ENCODE measurements at places on chromosomes 6 and 20.

- DNase-seq, result no peak
Observed at GRCh38 chr6:83633149-83633548, 75.8 kb downstream of the SNAP91 start.

- peak; percentile 57 for DNase-seq
Observed at GRCh38 chr20:18188434-18188833, 50.8 kb downstream of the KAT14 start.

DNA sequence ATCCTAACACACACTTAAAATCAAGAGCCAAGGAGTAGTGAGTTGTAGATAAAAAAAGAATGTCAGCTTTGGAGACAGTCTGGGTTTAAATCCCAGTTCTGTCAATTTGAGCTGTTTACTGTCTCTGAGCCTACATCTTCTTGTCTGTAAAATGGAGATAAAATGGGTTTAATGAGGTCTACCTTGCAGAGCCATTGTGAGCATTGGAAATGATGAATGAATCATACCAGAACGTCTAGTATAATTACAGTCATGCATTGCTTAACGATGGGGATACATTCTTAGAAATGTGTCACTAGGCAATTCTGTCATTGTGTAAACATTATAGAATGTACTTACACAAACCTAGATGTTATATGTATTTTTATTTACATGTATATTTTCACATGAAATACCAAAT, 17.6 kb upstream of the SGK2 start:
- DNase-seq, result peak; percentile 60

- no peak for DNase-seq
Observed at GRCh38 chr20:17498641-17499040, 32.5 kb downstream of the BFSP1 start.

- no peak for DNase-seq
Observed at GRCh38 chr6:20334962-20335361, 66.7 kb upstream of the E2F3 start.

- DNase-seq, result no peak
Observed at GRCh38 chr6:130009146-130009545, 9.2 kb upstream of the L3MBTL3 start.

DNA sequence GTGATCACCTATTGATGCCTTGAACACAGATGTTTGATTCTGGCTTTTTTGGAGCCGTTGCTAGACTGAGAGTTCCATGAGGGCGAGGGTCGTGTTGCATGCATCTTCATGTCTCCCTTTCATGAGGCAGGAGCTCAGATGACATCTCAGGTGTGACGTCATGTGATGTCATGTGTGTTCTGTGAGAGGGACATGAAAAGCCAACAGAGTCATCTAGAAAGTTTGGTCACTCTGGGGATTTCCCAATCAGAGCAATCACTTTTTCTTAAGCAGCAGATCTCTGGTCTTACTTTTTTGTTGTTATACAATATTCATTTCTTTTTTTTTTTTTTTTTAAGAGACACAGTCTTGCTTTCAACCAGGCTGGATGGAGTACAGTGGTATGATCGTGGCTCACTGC, 411.8 kb downstream of the PREX1 start:
- DNase-seq, result no peak

DNA sequence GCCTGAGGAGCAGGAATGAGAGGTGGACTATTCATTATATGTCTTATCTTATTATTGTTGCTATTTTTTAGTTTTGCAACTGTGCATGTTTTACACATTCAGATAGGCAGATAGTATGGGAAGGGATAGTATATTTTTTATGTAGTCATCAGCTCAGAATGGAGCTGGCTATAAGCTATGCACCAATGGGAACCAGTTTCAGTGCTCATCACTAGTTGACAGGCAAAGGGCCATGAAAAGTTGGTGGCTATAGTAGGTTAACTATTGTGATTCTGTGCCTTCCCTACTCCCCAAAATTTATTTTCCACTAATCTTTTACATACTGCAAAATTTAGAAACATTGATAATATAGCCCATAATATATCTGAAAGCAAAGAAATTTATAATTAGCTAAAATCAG, 5.3 kb upstream of the UBD start:
- DNase-seq, result peak; percentile 33

DNA sequence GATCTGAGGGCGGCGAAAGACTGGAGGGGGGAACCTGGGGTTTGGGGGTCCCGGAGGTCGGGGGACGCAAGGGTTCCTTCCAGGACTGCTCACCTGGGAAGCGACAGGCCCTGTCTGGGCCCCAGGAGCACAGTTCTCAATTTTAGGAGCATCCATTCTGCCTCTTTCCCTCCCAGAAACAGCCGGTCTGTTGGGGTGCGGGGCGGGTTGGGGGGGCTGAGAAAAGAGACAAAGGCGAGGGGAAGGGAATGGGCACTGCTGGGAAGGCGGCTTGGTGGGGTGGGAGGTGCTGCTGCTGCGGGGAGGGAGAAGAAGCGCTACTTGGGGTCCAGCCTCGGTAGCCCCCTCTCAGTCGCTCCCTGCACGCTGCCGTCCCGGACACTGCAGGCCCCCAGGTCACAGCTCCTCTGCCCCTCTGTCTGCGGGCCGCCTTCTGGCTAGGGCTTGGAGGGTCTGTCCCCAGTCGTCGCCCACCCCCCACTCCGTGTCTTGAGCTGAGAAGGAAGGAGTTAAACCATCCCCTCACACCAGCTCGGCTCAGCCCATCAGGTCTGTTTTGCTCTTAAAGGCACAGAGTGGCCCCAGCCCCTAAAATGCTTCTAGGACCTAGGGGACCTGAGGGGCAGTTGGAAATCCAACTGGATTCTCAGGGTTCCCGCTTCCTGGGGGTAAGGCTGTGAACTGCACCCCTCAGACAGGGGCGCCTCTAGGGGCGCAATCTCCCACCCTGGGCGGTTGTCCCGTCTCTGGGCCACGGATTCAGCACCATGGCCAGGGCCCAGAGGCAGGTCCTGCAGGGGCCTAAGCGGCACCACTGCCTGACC, 690 bp downstream of the GDAP1L1 start:
- DNase-seq, result peak; percentile 25

GRCh38 chr6:84801250-84801649, 36.9 kb upstream of the TBX18 start:
- no peak for DNase-seq

GRCh38 chr20:24441661-24442060, 27.8 kb upstream of the SYNDIG1 start:
- DNase-seq, result no peak

DNA sequence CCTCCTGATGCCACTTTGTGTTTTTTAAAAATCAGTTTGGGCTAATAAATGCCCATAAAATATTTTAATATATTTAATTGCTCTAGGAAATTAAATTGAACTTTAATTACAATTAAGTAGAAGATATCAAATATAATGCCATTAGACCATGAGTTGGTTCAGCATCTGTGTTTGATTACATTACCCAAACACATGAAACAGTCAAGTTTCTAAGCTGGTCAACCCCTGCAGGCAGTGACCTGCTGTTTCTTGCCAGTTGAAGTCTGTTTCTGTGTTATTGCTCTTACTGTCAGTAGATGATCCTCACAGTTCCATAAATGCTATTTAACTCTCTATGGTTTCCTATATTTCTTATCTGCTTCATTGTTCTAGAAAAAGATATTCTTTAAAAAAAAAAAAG, 9.7 kb upstream of the TENT5A start:
- DNase-seq, result peak; percentile 24

DNA sequence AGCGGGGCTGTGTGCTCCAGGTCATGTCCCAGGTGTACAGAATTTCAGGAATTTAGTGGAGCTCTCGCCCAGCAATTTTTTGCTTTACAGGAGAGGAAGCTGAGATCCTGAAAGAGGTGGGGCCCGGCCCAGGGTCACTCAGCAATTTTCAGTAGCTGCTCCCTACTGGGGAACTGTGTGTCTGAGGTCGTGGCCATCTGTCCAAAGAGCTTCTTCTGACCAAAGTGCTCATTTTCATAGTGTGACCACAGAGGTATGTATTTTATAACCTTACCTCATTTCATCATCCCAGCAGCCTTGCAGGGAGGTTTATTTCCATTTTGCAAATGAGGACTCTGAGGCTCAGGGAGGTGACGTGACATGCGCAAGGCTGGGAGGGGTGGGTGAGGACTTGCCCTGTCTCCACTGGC, 46.3 kb downstream of the FAM209B start:
- no peak for DNase-seq

DNA sequence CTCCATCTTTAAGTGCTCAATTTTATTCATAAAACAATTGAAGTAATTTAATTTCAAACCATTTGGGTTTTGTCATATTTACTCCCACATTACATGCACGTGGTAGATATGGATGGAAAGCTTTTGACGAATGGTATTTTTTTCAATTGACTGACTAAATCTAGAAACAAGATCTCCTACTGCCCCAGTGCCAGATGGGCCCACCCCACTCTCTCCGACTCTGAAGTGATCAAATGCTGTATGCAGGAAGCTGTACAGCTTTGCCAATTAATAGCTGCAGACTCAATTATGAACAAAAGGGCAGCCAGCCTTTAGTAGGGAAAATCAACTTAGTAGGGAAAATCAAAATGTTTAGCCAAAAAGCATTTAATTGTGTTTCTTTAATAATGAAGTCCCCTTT, 46.2 kb downstream of the PACRG start:
- no peak for DNase-seq
